Coronary artery (tissue), 2 donors: ENCODE measurements at places on chromosomes 5 and 9.

DNA sequence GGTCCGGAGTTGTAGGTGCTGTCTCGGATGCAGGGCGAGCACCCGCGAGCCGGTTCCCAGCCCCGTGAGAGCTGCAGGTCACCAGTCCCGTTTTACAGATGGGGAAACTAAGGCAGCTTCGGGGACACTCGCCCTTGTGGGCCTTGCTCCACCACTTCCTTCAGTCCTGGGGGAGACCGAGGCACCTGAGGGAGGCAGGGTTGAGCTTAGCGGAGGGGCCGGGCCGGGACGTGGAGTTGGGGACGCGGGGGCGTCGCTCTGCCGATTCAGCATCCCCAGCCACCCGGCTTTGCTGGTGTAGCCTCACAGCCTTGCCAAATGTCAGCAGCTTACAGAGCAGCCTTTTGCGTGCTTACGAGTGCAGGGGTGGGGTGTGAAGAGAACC lies 530 bp downstream of the BBLN start:
- no peak for DNase-seq

DNA sequence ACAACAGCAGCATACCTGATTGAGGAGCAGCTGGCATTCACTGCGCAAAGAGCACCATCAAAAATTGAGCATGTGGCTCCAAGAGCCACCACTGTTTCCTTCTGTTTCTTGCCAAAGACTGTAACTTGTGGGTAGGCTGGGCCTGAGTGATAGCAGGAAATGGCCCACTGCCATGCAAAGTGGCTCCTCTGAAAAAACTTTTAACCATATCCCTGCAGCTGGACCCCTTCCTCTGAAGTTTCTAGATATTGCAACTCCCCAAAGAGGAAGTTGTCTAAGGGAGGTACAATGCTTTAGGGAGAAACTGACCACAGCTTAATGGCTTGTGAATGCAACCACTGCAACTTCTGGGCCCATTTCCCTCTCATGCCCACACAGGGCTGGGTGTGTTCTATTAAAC lies 355.4 kb upstream of the PDE4D start:
- DNase-seq: no peak

DNA sequence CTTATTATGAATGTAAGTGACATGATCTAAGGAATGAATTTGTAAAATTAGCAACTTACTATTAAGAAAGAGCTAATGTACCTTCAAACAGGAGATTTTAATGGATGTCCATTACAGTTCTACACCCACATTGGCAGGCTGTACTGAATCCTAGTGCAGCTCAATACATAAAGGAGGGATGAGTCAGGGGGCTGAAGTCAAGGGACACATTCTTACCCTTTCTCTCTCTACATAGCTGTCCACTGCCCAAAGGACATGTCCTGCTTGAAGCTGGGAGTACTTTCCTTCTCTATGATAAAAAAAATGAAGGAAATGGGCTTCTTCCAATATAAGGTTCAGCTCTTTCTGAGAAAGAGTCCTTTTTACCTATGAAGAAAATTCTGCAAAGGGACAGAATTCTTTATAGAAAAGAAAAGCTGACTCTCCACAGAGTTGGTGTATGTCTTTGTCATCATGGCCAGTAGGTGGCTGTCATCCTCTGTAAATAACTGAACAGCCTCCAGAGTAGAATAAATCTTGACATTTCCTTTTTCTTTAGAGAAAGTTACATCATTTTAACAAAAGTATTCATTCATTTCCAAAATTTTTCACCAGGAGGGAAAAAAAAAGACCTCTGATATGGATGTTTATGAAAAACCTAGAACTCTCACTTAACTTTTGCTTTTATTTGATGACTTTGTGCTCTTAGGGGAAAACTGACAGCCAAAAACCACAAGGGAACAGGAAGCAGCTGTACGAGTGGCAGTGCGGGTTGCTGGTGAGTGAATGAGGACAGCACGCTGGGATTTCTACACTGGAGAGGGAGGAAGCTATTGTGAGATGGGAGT lies 13.1 kb upstream of the IFNA14 start:
- DNase-seq: no peak

DNA sequence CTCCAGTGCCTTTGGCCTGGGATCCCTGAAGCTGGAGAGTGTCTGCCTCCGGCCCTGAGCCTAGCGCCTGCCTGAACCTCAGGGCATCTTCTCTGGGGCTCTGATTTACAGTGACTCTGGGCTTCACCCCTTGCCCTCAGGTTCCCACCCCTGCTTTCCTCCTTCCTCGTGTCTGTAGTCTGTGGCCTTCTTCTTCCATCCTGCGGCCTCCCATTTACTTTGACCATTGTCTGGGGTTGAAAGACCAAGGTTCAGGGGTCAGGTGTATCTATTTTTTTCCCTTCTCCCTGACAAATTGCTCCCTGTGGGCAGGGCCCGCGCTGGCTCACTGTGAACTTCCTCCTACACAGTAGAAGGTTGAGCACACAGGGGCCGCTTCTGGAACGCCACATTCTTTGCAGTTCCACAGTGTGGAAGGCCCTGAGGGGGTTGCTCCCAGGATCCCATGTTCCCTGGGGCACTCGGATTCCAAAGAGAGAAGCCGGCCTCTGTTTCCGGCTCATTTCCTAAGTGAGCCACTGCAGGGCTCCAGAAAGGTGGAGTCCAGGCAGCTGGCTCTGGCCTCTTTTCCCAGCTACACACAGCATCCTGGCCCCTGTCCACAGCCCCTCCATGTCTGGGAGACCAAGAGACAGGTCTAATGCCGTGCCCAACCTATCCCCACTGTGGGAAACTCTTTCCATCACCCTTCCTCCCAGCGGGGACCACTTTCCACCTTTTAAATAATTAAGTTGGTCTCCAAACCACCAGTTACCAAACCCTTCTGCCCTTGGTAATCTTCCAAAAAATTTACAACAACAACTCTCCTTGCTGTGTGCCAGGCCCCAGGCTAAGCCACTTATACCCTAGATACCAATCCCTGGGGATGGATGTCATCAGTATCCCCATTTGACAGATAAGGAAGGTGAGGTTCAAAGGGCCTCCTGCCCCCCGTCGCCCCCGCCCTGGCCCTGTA lies 140.3 kb upstream of the IER5L start:
- peak; percentile 82 for DNase-seq

DNA sequence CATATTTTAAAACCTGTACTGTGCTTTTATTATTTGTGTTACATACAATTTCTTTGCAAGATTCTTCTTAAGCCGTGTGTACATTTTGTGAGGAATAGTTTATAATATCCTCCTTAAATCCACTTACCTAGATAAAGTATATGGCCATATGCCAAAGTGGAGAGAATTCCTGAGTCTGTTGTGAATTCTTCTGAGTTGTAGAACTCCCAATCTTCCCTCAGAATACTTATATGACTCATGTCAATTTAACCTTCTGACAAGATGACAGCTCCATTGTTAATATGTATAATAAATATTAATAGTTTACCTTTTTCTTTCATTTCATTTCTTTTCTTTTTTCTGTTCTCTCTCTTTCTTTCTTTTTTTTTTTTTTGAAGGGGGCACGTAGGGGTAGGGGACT lies 6.0 kb upstream of the RICTOR start:
- DNase-seq: no peak

DNA sequence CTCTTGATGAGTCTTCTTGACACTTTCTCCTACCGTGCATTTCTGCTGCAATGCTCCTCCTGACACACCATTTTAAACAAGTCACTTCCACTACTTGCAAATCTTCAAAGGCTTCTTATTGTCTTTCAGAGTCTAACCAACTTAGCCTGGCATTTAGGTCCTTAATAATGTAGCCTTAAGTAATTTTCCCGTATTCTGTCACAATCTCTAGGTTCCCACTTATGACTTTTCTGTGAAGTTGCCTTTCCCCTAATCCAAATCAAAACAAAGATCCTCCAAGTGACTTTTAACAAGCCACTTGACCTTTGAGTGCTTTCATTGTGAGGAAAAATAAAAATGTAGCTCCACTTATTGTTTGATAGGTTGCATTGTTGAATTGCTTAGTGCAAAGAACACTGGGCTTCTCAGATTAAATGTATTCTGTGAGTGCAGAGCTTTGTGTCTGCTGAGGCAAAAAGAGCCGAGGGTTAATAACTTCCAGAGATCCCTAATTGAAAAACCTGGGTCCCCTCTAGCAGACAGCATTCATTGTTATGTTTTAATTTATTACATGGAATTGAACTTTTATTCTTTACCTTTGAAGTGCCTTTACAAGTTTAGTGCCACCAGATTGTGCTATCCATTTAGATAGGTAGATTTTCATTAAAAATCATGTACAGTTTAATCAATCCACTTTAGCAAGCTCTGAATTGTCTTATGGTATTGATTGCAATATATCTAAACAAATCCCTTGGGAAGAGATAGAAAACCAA lies 341.7 kb upstream of the TYRP1 start:
- no peak for DNase-seq

- no peak for DNase-seq
These were observed 17.6 kb downstream of the DENND1A start for GRCh38 chr9:123912167-123912897.
